Psoas muscle (tissue), 8 donors: ENCODE measurements at places on chromosomes 12 and 14.

GRCh38 chr14:103020271-103021170 lies 36.8 kb downstream of the CDC42BPB start:
- no peaks in the 10 kb centered on the region for H3K36me3 ChIP-seq
- H3K4me1 ChIP-seq, result peaks cover 31% of the 10 kb centered on the region
- DNase-seq, result no peak
- H3K27me3 ChIP-seq, result no peaks in the 10 kb centered on the region
- H3K27ac ChIP-seq, result no peak overlapping the region
- no peak overlapping the region for H3K4me3 ChIP-seq

GRCh38 chr12:42364692-42365091 lies 38.7 kb downstream of the PPHLN1 start:
- no peak overlapping the region for H3K4me3 ChIP-seq
- H3K27me3 ChIP-seq, result no peaks in the 10 kb centered on the region
- H3K36me3 ChIP-seq, result no peaks in the 10 kb centered on the region
- H3K27ac ChIP-seq, result no peak overlapping the region
- H3K4me1 ChIP-seq, result no peaks in the 10 kb centered on the region
- DNase-seq, result no peak

GRCh38 chr14:60757567-60758002 lies 23.0 kb downstream of the MNAT1 start:
- H3K27me3 ChIP-seq, result no peaks in the 10 kb centered on the region
- H3K4me3 ChIP-seq, result no peak overlapping the region
- no peak for DNase-seq
- H3K4me1 ChIP-seq, result peaks cover 68% of the 10 kb centered on the region
- no peaks in the 10 kb centered on the region for H3K36me3 ChIP-seq
- H3K27ac ChIP-seq, result peak overlapping the region; percentile 73

GRCh38 chr14:63406333-63406732 lies 87.6 kb upstream of the GPHB5 start:
- no peak overlapping the region for H3K4me3 ChIP-seq
- H3K27me3 ChIP-seq, result no peaks in the 10 kb centered on the region
- no peak for DNase-seq
- no peak overlapping the region for H3K27ac ChIP-seq
- H3K36me3 ChIP-seq, result peaks cover 5% of the 10 kb centered on the region

DNA sequence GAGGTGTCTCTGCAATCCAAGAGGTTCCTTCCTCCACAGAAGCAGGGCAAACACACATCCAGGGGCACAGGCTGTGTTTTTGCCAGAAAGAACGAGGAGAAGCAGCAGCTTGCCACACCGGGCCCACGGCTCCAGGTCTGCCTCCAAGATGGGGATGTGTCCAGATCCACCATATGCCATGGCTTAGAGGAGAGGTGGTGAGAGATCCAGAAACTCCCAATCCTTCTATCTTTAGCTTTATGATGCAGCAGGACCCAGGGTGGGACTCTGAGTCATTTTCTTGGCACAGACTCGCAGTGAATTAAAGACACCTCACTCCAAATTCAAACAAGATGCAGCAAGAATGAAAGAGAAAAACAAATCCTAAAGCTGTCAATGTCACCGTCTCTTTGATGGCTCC lies 481.4 kb upstream of the TMEM132C start:
- no peak overlapping the region for H3K27ac ChIP-seq
- no peak overlapping the region for H3K4me3 ChIP-seq
- DNase-seq, result no peak
- no peaks in the 10 kb centered on the region for H3K27me3 ChIP-seq
- no peaks in the 10 kb centered on the region for H3K4me1 ChIP-seq
- no peaks in the 10 kb centered on the region for H3K36me3 ChIP-seq

- no peaks in the 10 kb centered on the region for H3K36me3 ChIP-seq
- no peaks in the 10 kb centered on the region for H3K27me3 ChIP-seq
- H3K4me1 ChIP-seq, result peaks cover 6% of the 10 kb centered on the region
- no peak overlapping the region for H3K27ac ChIP-seq
- H3K4me3 ChIP-seq, result no peak overlapping the region
- DNase-seq, result no peak
These were observed 89.3 kb downstream of the EPS8 start for GRCh38 chr12:15699886-15700285.

DNA sequence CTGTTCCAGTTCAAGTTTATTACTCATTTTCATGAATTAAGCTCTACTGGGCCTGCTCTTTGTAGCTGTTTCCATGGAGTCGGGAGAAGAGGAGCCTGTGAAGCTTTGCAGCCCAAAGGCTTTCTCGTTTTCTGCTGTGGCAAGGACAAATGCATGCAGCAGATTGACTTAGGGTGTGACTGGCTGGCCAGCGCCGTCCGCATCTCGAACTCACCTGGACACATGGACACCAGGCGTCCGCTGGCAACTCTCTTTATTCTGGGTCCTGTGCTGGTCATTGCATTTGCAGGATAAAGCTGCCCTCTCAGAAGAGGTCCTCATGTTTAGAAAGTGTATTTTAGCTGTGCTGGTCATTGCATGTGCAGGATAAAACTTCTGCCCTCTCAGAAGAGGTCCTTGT lies 350.4 kb downstream of the TMEM121 start:
- H3K4me1 ChIP-seq, result no peaks in the 10 kb centered on the region
- DNase-seq, result peak; percentile 2
- no peak overlapping the region for H3K27ac ChIP-seq
- no peaks in the 10 kb centered on the region for H3K36me3 ChIP-seq
- H3K4me3 ChIP-seq, result no peak overlapping the region
- peaks cover 2% of the 10 kb centered on the region for H3K27me3 ChIP-seq

GRCh38 chr12:113428482-113428881 lies 6.3 kb downstream of the SDSL start:
- no peak overlapping the region for H3K4me3 ChIP-seq
- no peak for DNase-seq
- H3K27ac ChIP-seq, result no peak overlapping the region
- H3K27me3 ChIP-seq, result no peaks in the 10 kb centered on the region

- H3K27ac ChIP-seq, result no peak overlapping the region
- no peaks in the 10 kb centered on the region for H3K36me3 ChIP-seq
- H3K27me3 ChIP-seq, result peaks cover 10% of the 10 kb centered on the region
- H3K4me3 ChIP-seq, result no peak overlapping the region
- H3K4me1 ChIP-seq, result no peaks in the 10 kb centered on the region
These were observed 14.0 kb upstream of the RACGAP1 start for GRCh38 chr12:50039151-50039835.
